ENCODE measurements at places on chromosomes 11 and 22.

- peak; percentile 61 for DNase-seq
These were observed 55.3 kb upstream of the FBXO3 start for GRCh38 chr11:33829430-33830141.

DNA sequence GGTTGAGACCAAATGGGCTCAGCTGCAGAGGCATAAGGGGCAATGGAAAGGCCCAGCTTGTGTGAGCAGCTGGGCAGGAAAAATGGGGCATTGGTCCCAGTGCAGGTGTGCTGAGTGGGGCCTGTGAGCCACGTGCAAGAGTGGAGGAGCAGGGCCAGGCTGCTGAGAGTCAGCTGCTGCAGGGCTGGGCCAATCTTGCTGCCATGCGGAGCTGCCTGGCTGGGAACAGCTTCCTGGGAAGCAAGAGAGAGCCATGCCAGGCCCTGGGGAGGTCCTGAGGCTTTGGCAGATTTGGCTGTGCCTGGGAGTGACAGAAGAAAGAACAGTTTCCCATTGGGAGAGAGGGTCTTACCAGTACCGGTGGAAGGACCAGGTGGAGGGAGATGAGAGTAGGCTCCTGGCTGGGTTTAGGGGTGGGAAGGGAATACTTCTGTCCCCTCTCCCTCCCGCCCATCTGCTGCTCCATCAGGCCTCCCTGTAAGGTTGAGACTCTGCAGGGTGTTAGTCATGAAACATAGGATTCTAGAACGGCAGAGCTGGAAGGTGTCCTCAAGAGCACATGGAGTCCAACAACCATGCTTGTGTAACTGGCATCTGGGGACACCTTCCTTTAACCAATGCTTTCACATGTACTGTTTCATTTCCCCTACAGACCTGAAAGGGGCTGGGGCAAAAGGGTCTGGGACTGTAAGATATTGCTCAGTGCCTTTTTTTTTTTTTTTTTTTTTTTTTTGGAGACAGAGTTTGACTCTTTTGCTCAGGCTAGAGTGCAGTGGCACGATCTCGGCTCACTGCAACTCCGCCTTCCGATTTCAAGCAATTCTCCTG is 10.4 kb downstream of the SEPTIN3 start:
- peak; percentile 23 for DNase-seq

DNA sequence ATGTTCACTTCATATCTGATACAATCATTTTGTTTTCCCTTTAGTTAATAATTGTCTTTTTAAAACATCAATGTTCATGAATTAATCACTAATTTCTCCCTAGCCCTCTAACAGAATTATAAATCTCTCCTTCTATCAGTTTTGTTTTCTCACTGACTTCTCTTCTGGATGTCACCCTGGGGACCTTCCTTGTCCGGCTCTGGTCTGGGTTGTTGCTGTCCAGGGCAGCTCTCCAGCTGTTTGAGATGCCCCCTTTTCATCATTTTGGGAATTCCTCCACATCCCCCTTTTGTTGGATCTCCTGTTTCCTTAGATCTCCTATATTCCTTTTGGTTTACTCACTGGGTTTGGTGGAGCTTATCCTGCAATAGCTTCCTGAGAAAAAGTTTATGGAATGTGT is 35.6 kb upstream of the PSMA1 start:
- no peak for DNase-seq

- no peak for DNase-seq
These were observed 29.3 kb downstream of the FAT3 start for GRCh38 chr11:92253945-92254344.

DNA sequence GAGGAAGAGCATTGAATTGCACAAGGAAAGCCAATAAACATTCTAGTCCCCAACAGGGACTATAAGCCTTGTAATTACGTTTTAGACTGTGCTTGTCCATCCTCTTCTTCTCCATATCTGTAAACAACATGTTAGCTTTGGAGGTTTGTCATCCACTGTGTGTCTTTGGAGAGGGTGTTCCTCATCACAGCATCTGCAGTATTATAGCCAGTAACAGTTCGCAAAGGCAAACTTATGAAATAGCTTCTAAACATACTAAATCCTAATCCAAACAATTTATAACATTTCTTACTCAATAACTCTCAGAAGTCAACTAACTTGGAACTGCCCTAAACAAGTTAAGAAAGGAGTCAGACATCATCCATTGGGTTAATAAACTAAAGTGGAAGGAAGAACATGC is 10.3 kb upstream of the BDNF start:
- DNase-seq = no peak

DNA sequence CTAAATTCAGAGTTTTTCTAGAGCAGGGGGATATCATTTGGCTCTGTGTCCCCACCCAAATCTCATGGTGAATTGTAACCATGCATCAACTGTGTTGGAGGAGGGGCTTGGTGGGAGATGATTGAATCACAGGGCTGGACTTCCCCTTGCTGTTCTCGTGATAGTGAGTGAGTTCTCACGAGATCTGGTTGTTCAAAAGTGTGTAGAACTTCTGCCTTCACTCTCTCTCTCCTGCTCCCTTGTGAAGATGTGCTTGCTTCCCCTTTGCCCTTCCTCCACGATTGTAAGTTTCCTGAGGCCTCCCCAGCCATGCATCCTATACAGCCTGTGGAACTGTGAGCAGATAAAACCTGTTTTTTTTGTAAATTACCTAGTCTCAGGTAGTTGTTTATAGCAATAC is 22.0 kb upstream of the FBLN1 start:
- DNase-seq = no peak

GRCh38 chr11:132960273-132961078 is 571.8 kb downstream of the OPCML start:
- DNase-seq = no peak

DNA sequence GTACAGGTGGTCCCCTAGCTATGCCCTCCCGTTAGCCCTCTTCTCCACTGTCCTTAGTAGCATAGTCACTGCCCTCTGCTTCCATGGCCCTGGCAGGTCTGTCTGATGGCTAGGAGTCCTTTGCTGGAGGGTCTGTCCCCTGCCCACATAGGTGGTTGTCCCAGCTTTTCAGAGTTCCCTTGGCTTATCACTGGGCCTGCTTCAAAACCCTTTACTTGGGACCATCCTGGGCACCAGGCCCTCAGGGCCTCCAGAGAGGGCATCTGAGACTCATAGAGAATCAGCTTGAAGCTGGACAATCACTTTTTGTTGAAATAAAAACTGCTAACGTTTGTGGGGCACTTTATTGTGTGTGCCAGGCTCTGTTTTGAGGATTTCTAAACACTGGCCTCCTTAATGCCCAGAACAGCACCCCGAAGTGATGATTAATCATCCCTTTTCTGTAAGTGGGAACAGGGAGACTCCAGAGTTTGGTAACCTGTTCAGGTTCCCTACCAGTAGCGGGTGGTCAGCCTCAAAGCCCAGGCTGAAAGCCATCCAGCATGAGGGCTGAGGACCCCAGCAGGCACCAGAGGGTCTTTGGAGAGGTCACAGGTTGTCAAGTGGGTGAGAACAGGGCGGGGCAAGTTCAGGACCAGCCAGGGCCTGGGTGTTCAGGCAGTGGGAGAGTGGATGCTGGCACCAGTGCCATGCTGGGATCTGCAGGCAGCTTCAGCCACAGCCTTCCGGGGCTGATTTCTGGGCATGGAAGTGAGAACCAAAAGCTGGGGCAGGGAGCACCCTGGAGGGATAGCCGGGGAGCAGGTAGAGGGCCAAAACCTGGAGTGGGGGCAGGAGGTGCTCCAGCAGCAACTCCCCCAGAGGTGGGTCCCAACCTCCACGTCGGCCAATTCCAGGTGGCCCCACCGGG is 495 bp upstream of the KCNK4 start:
- no peak for DNase-seq

DNA sequence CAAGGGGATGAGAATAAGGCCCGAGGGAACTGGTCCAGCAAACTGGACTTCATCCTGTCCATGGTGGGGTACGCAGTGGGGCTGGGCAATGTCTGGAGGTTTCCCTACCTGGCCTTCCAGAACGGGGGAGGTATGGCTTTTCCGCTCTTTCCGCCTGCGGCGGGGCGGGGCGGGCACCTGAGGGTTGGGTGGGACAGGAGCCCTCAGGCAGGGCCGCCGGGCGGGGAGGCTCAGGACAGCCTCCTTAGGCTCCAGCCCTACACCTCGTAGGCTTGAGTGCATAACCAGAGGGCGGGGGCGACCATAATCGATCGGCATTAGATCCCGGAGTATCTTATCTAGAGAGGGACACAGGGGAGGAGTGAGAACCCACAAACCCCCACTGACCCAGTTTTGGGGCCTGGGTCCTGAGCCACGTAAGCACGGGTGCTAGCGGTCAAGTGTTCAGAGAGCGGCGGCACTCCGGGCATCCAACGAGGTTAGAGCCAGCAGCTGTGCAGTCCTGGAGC is 4.9 kb downstream of the SLC6A5 start:
- no peak for DNase-seq

DNA sequence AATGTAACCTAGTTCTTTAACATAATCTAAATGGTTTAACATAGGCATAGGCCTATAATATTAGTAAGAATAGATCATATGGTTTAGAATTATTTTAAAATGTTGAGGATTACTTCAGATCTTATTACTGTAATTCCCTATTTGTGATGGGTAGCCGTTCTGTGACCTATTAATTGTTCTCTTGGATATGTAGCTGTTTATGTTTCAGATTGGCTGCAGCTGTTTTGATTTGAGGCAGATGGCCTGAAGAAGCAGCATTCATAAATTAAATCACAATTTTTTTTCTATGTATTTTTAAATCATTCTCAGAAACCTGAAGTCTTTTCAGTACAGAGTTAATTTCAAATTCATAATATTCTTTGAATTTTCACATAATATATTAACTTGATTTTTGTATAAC is 104.5 kb downstream of the PDE3B start:
- no peak for DNase-seq

DNA sequence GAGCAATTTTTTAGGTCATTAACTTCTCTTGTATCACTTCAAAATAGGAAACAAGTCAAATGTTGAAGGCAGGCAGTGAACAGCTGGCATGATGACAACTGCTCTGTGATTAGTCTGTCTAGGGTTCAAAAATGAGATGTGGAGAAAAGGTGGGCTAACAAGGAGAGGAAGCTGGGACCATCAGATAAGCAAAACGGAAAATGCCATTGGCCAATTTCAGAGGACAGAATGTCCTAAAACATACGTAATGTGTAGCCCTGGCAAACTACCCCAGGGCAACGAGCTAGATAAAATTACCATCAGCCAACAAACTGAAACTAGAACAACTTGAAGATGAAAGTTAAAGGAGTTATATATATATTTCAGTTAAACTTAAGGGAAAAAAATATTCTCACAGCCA is 93.2 kb downstream of the RELT start:
- DNase-seq = no peak

GRCh38 chr11:30107899-30108298 is 91.1 kb upstream of the KCNA4 start:
- DNase-seq = no peak

- DNase-seq = no peak
These were observed 5.5 kb upstream of the MYO18B start for GRCh38 chr22:25736378-25737011.

DNA sequence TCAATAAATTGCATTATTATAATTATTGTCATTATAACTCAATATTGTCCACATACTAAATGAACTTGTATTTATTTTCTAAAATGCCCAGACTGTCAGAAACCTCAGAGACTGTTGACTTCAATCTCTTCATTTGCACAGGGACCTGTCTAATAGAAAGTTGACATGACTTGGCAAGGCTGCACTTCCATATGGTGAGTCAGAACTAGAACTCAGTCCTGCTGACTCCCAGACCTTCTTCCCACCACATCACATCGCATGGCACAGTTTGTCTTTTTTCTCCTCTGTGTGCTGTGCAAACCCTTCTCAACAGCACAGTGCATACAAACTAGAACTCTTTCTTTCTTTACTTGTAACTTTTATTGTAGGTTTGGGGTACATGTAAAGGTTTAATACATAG is 215.1 kb upstream of the BLID start:
- no peak for DNase-seq

GRCh38 chr11:71171576-71171975 is 80.8 kb downstream of the SHANK2 start:
- DNase-seq = no peak

DNA sequence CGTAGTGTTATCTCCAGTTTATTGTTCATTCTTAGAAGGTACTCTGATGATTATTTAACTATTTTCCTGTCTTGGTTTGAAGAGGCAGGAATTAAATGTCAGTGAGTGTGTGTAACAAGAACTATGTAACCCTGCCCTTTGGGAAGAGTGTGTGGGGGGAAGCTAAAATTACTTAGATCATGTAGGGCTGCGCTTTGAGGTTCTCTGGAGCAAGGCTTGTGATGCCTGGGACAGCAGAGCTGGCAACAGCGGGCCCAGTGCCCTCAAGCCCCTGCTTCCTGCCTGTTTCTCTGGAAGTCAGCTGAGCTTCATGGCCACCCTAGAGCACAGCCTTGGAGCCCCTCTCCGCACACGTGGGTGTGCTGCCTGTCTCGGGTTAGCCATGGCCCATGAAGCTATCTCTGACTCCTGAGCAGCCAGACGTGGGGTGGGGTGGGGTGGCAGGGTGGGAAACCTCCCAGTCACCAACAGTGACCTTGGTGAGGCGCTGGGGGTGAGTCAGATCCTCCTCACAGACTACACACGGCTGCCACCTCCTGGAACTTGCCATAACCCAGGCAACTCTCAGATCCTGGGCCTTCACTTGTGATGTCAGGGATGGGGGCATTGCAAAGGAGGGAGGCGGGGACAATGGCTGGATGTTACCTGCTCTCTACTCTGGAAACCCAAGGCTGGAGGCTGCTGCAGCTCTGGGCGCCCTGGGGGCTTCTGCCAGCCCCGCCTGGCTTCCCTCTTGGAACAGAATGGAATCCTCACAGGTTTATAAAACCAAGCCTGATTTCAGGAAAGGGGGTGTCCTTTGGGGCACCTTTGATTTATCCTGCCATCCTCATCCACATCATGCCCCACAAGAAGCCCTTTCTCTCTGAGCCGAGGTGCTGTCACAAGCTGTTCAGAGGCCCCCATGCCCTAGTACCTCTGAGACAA is 88.6 kb downstream of the SNX19 start:
- DNase-seq = peak; percentile 42

DNA sequence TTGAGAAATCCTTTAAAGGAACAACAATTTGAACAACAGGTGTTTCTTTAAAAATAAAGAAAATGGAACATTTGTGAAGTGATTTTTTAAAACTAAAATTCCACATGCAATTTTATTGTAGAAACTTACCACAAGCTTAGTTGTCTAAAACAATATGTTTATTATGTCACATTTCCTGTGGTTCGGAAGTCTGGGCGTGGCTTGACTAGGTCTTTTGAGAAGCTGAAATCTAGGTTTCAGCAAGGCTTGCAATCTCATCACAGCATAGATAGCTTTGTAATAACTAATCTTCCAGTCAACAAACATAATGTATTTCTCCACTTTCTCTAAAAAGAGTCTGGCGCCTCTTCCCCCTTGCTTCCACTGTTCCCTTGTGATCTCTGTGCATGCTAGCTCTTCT is 27.0 kb downstream of the MS4A6A start:
- no peak for DNase-seq

GRCh38 chr11:57214098-57214417 is 23.0 kb downstream of the APLNR start:
- DNase-seq = no peak

GRCh38 chr22:30649430-30650007 is 13.9 kb downstream of the SLC35E4 start:
- no peak for DNase-seq

GRCh38 chr22:41873391-41873790 is 40.5 kb downstream of the SREBF2 start:
- DNase-seq = no peak

- no peak for DNase-seq
These were observed 48.6 kb upstream of the SLC22A12 start for GRCh38 chr11:64542172-64543125.
